ENCODE measurements at places on chromosomes 3 and 15.

DNA sequence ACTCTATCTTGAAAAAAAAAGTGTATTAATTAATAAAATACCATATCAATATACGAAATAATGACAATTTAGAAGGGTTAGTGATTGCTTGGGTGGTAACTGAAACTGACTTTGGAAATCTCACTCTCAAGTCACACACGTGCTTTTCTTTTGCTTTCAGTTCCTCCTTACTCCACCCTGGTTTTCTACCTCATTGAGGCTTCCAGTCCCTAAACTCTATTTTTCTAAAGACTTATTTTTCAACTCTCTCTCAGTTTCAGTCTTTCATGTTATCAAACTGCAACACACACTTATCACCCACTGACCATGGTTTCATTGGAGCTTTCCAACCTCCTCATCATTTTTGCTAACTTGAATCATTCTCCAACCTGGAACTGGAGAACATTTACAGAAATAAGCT lies 23.5 kb downstream of the IL12A start:
- no peak for DNase-seq

GRCh38 chr3:160885791-160886286 lies 129.8 kb downstream of the PPM1L start:
- DNase-seq = peak; percentile 52

DNA sequence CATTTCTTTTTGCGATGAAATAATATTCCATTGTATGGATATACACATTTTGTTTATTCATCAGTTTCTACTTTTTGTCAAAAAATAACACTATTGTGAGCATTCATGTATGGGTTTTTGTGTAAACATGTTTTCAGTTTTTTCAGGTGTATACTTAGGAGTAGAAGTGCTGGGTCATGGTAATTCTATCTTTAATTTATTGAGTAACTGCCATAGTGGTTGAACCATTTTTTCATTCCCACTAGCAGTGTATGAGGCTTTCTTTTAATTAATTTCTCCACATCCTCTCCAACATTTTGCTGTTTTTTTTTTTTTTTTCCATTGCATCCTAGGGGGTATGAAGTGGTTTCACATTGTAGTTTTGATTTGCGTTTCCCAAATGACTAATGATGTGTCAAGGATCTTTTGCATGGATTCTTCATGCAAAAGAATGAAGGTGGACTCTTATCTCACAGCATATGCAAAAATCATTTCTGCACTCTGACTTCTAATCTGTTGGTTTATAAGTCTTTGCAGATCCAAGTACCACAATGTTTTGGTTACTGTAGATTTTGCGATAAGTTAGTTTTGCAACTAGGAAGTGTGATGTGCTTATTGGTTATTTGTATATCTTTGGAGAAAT lies 12.6 kb downstream of the ATP2C1 start:
- DNase-seq = no peak

- no peak for DNase-seq
These were observed 686.5 kb downstream of the IGSF11 start for GRCh38 chr3:118348169-118348557.

GRCh38 chr3:59565125-59565524 lies 515.3 kb upstream of the CFAP20DC start:
- DNase-seq = no peak

DNA sequence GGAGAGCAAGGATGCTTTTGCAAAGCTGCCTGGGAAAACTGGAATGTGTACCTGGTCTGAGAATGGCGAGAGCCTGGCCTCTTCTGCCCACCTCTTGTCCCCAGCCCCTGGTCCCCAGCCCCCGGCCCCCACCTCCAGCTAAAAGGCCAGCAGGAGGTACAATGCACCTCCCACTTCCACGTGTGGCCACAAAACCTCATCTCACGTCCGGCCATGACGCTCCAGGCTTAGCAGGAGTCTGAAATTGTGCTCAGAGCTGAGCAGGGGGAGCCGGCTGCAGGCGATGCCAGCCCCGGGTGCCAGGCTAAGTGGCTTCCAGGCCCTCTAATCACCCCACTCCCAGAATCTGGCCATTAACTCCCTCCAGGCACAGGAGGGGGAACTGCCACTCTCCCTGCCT lies 83.1 kb upstream of the PRR20G start:
- DNase-seq = no peak

GRCh38 chr3:11618904-11619303 lies 24.8 kb downstream of the VGLL4 start:
- DNase-seq = no peak

- no peak for DNase-seq
These were observed 61.4 kb downstream of the SMAD6 start for GRCh38 chr15:66763186-66764071.

DNA sequence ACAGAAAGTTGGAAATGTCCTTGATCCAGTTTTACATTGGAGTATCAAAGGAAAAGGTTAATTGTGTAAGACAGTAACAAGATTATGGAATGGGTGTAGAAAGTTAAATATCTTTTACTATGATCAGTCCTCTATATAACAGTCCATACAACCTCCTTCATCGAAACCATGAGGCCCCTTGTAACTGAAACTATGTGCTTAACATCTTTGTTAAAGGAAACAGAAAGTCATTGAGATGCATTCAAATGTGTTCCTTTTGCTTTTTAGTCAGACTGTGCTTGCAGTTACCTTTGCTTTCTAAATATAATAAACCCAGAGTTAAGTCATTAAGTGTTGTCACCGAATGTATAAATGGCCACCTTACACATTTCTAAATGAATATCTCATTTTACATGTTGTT lies 1298.5 kb downstream of the ROBO2 start:
- no peak for DNase-seq

DNA sequence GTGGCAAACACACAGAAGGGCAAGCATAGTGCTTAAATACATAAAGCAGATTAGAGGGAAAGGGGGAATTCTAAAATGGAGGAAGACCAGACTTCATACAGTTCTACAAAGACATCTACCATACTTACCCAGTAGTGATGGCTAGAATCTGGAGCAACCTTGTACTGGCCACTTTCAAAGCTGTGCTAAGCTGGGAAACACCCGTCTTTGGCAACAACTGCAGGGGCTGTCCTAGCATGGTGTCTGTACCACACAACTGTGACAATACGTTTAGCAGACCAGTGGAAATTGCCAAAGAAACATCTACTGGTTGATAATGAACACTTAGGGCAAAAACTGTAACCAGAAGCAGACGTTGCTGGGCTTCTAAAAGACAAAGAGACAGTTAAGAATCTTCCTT lies 97.0 kb downstream of the FBXL22 start:
- DNase-seq = no peak

DNA sequence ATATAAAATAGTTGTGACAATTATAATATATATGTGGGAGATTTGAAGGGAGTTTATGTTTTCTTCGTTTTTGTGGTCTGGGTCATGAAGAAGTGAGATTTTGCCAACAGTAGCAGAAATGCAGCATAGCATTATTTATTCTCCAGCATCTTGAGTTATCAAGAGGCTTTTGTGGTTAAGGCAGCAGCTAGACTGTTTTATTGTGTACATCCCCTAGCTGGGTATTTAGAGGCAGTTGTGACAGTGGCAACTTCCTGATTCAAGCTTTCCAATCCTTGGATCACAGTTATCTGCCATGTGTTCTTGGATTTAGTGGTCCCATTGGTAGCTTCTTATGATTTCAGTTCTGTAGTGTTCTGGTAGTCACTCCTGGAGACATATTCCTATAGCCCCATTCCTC lies 29.0 kb downstream of the ARIH1 start:
- DNase-seq = no peak

DNA sequence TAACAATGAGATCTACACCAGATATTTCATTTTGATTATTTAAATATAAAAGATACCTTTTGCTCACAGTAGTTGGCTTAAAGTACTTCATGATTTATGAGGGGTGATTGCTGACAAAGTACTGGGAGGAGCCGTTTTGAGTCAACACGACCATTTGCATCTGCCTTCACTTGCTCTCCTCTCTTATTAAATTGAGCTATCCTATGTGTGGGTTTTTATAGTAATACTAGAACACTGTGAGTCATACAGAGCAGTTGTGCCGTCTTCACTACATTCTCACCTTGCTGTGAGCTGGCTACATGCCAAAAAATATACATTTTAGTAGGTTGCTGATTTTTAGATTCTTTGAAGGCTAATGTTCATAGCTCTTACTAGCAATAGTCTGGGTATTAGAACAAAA lies 161.2 kb downstream of the ALCAM start:
- peak; percentile 91 for DNase-seq

DNA sequence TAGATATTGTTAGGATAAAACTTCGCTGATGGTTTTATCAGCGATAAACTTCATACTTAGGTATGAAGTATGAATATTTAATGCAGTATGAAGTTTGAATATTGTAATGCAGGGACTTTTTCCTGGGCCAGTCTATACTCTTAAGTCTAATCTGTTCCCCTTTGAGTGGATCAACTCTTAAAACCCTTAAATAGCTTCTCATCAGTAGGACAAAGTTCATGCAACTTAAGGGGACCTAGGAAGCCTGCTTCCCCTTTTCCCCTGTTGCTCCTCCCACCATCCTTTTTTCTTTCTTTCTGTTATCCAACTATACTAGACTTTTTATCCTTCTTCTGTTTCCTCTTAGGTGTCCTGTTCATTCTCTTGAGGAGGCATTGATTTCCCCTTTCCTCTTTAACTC lies 78.7 kb downstream of the MITF start:
- DNase-seq = no peak

DNA sequence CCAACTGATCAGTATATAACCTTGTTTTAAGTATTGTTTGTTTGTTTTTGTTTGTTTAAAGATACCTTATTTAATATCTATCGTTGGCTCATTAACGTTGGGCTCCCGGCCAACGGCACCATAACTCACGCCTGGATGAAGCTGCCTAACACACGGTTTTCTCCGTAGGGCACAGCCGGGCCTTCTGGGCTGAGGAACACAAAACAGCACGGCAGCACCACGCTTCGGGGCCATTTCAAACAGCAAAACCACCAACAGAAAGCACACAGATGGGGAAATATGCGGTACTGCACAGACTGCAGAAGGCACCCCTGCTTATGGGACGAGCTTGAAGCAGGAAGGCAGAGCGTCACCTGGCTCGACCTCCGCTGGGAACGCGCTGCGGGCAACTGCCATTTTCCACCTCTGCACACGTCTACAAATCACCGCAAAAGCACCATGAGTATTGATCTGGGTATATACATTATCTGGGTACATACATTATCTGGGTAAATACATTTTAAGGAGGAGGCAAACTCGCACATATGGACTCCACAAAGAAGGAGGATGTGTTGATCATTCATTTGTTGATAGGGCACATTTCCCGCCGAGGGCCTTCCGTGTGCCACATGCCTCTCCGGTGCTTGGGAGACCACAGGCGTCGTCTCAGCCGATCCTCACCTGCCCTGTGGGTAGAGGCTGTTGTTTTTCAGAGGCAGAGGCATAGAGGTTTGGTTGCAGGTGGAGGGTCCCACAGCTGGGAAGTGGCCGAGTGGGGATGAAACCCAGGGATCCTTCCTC lies 123.7 kb upstream of the ATP2B2 start:
- DNase-seq = no peak

- no peak for DNase-seq
These were observed 149.6 kb upstream of the RGMA start for GRCh38 chr15:93238641-93239040.

DNA sequence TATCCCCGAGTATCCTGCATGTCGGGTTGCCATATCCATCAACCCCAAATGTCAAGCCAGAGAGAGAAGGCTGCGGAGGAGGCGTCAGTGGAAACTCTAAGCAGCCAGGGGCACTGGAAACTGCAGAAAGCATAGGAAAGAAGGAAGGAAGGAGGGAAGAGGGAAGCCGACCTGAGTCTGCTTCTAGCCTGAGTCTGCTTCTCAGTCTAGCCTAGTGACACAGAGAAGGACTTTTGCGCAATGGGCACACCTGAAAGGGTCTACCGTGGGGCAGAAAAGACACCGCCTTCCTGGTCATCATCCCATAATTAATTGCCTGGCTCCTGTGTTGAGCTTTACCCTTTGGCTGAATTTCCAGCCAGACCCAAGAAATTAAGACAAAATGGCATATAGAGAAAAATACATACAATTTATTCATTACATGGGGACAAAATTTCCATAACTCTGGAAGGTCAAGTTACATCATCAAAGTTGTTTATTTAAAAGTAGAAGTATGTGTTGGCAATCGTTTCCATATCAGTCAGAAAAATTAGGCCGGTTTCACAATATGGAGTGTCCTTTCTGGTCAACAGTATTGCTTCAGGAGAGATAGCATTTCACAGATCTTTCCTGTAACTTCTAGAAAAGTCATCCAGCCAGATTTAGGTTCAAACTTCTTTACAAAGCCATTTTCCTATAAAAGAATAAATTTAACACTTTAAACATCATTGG lies 10.3 kb downstream of the BCL2A1 start:
- no peak for DNase-seq

DNA sequence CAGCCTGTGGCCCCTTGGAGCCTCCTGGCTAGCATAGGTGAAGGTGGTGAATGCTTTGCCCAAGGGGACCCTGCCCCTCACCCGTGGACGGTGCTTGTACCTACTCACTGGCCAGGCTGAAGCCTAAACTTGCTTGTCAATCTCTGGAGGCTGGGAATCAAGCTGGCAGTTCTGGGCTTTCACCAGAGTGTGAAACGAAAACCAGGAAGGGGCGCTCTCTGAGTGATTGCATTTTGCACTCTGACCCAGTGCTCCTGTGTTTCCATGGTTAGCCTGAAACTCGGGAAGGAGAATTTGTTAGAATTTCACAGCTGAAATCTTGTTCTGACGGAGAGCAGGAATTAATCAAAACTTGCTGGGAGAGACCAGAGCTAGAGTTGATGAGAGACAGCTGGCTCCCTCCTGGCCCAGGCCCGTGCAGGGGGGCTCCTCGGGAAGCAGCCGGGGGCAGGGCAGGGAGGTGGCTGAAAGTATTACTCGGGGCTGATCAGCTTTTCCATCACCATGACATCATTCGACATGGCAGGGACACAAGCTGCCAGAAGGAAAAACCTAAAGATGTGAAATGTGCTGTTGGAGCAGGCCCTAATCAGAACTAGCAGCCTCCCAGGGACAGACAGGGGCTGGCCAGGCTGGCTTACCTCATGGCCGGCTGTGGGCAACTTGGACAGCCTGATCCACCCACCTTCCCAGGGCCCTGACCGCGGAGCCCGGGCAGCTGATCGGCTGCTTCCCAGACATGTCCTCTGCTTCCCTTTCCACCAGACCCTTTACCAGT lies 323.6 kb upstream of the CTDSPL start:
- DNase-seq = no peak

DNA sequence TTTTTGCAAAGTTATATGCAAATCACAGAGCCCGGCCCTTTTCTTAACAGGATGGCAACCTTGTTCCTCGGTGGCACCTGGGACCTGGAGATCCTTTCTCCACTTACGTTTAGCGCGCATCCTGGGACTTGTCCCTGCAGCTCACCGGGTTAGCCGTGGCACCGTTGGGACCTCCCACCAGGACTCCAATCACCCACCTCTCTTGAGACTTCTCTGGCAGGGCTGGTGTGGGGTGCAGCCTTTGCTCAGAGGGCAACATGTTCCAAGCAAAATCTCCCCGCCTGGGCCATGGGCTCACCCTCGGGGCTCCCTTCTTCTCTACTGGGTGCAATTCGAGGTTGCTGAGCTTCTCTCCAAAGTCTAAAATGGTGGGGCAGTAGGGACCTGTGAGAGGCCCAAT lies 211.9 kb upstream of the UMPS start:
- DNase-seq = no peak
